ENCODE measurements at places on chromosomes 5 and 9.
A peak's percentile ranks its signal among the peaks of the same experiment; 100 is the strongest.

DNA sequence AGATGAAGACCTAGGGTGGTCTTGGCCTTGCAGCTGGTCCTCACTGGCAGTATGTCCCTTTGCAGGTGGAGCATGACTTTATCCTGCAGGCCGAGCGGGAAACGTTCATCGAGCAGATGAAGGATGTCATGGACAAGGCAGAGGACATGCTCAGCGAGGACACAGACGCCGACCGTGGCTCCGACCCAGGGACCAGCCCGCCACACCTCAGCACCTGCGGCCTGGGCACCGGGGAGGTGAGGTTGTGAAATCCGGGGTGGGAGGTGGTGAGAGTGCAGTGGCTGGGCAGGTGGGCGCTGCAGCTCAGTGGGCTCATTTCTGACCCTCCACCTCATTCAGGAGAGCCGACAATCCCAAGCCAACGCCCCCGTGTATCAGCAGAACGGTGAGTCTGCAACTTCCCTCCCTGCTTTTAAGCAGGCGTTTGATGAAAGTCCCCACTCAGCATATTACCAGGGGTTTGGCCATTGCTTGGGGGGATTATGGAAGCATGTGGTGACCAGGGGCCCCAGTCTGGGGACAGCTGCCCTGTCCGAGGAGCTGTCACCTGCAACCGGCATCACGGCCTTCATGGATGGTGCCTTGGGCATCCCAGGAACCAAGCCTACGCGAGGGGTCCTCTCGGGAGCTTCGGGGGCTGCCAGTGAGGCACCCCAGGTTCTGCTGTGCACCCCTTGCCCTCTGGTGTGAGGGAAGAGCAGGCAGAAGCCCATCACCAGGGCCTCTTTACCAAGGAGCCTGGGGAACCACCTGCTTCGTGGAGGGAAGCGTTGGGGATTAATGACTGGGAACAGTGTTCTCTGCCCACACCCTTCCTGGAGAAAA lies 84.0 kb downstream of the WNK2 start:
- no peaks in the 10 kb centered on the region for H3K27me3 ChIP-seq
- H3K27ac ChIP-seq, result no peak overlapping the region
- peaks cover 63% of the 10 kb centered on the region for H3K36me3 ChIP-seq
- no peak for DNase-seq

- H3K36me3 ChIP-seq, result no peaks in the 10 kb centered on the region
- peak overlapping the region; percentile 7 for H3K27ac ChIP-seq
- H3K4me1 ChIP-seq, result peaks cover 16% of the 10 kb centered on the region
- no peak overlapping the region for H3K4me3 ChIP-seq
Measured at GRCh38 chr5:38807570-38808483, 38.0 kb upstream of the OSMR start.

DNA sequence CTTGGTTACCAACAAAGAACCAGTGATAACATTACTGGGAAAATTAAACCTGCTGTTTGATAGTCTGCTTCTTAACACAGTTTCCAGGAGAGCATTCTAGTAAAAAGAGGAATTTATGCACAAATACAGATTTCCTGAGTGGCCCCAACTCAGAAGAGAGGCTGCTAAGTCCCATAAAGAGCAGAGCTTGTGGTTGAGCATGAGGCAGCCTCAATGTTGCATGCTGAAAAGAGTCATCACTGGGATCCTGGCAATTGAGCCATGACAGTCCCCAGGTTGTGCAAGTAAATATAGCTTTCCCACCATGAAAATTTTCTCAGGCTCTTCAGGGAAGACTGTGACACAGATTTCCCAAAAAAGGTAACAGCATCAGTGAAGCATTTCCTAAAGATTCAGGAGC lies 47.5 kb upstream of the ADRB2 start:
- H3K27ac ChIP-seq, result no peak overlapping the region
- no peak overlapping the region for H3K4me3 ChIP-seq
- no peak for DNase-seq
- H3K4me1 ChIP-seq, result no peaks in the 10 kb centered on the region

DNA sequence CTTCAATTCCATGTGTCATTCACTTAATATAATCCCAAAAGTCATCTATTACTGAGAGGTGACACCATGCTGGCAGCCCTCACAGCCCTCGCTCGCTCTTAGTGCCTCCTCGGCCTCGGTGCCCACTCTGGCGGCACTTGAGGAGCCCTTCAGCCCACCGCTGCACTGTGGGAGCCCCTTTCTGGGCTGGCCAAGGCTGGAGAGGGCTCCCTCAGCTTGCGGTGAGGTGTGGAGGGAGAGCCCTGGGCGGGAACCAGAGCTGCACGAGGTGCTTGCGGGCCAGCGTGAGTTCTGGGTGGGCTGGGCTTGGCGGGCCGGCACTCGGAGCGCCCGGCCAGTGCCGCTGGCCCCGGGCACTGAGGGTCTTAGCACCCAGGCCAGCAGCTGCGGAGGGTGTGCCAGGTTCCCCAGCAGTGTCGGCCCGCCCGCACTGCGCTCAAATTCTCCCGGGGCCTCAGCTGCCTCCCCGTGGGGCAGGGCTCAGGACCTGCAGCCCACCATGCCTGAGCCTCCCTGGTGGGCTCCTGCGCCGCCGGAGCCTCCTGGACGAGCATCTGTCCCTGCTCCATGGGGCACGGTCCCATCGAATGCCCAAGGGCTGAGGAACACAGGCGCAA lies 374.1 kb downstream of the ELAVL2 start:
- H3K27me3 ChIP-seq, result no peaks in the 10 kb centered on the region
- H3K4me1 ChIP-seq, result no peaks in the 10 kb centered on the region
- no peaks in the 10 kb centered on the region for H3K36me3 ChIP-seq
- H3K4me3 ChIP-seq, result no peak overlapping the region
- H3K27ac ChIP-seq, result no peak overlapping the region

- no peak overlapping the region for H3K27ac ChIP-seq
- H3K4me1 ChIP-seq, result peaks cover 12% of the 10 kb centered on the region
- no peaks in the 10 kb centered on the region for H3K27me3 ChIP-seq
- H3K36me3 ChIP-seq, result no peaks in the 10 kb centered on the region
Measured at GRCh38 chr5:135188233-135188914, 154.3 kb upstream of the PITX1 start.

DNA sequence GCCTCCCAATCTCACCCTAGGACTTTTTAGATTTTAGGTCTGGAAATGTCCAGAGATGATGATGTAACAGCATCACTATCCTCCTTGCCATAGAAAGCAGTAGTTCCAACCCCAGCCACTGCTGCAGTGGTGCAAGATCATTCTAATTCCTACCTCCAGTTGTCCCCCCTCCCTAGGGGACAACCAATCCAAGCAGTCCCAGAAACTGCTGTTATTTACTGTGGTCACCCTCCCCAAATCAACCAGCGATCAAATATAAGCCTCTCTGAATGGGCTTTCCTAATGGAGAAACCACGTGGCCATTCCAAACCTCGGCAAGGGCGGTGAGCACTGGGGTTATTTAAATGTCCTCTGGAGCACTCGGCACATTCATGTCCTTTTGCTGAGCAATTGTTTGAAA lies 159.8 kb downstream of the SLF1 start:
- H3K4me1 ChIP-seq, result no peaks in the 10 kb centered on the region
- H3K27me3 ChIP-seq, result no peaks in the 10 kb centered on the region
- no peak overlapping the region for H3K27ac ChIP-seq
- no peak overlapping the region for H3K4me3 ChIP-seq
- no peaks in the 10 kb centered on the region for H3K36me3 ChIP-seq
- no peak for DNase-seq

DNA sequence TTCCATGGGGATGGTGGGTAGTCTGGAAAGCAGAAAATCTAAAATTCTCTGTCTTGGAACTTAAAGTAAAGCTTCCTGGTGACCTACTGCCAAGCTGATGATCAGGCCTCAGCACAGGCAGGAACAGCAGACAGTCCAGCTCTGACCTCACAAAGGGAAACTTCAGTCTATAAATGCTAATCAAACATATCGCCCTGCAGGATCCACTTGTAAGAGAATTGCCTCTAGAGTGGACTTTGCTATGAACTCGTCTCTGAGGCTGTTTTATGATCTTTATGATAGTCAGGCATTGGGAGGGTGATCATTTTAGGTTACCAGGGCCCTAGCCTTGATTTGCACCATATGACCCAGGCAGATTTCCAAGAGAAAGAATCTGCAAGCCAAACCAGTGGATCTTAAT lies 67.6 kb upstream of the SELENOP start:
- H3K4me1 ChIP-seq, result peaks cover 4% of the 10 kb centered on the region
- H3K27me3 ChIP-seq, result no peaks in the 10 kb centered on the region
- no peak for DNase-seq
- H3K4me3 ChIP-seq, result no peak overlapping the region

GRCh38 chr5:68087866-68088265 lies 127.7 kb upstream of the PIK3R1 start:
- DNase-seq, result no peak
- H3K27ac ChIP-seq, result peak overlapping the region; percentile 38
- no peaks in the 10 kb centered on the region for H3K36me3 ChIP-seq
- no peak overlapping the region for H3K4me3 ChIP-seq
- peaks cover 26% of the 10 kb centered on the region for H3K4me1 ChIP-seq

GRCh38 chr9:34541540-34541939 lies 18.8 kb upstream of the ENHO start:
- no peak overlapping the region for H3K4me3 ChIP-seq
- H3K27me3 ChIP-seq, result peaks cover 22% of the 10 kb centered on the region
- H3K27ac ChIP-seq, result no peak overlapping the region
- H3K4me1 ChIP-seq, result peaks cover 2% of the 10 kb centered on the region
- H3K36me3 ChIP-seq, result no peaks in the 10 kb centered on the region

- DNase-seq, result peak; percentile 89
- H3K27ac ChIP-seq, result peak overlapping the region; percentile 96
- H3K36me3 ChIP-seq, result no peaks in the 10 kb centered on the region
- no peaks in the 10 kb centered on the region for H3K27me3 ChIP-seq
- peak overlapping the region; percentile 95 for H3K4me3 ChIP-seq
Measured at GRCh38 chr9:97504381-97505216, 3.1 kb downstream of the TMOD1 start.

DNA sequence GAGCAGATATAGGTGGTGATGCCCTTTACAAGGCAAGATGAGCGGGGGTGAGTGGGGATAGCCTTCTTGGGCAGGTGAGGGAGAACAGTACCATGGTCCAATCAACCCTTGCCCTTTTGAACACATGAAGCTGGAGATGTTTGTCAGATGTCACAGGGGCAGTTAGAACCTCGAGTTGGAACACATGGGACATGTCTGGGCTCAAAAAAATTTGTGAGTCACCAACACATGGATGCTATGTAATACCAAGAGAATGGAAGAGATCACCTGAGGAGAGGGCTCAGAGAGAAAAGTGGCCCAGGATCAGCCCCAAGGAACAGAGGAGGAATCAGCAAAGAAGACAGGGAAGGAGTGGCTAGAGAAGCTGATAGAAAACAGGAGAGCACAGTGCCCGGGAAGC lies 4.7 kb downstream of the PHYKPL start:
- H3K36me3 ChIP-seq, result peaks cover 76% of the 10 kb centered on the region
- no peak for DNase-seq
- no peaks in the 10 kb centered on the region for H3K27me3 ChIP-seq
- no peak overlapping the region for H3K27ac ChIP-seq
- peaks cover 29% of the 10 kb centered on the region for H3K4me1 ChIP-seq

GRCh38 chr5:96243203-96243602 lies 189.8 kb downstream of the PCSK1 start:
- no peak for DNase-seq
- no peak overlapping the region for H3K4me3 ChIP-seq
- H3K4me1 ChIP-seq, result peaks cover 26% of the 10 kb centered on the region
- no peak overlapping the region for H3K27ac ChIP-seq
- H3K36me3 ChIP-seq, result no peaks in the 10 kb centered on the region
